NCI-H187 (cell line): ENCODE measurements at places on chromosomes 7 and 10.

DNA sequence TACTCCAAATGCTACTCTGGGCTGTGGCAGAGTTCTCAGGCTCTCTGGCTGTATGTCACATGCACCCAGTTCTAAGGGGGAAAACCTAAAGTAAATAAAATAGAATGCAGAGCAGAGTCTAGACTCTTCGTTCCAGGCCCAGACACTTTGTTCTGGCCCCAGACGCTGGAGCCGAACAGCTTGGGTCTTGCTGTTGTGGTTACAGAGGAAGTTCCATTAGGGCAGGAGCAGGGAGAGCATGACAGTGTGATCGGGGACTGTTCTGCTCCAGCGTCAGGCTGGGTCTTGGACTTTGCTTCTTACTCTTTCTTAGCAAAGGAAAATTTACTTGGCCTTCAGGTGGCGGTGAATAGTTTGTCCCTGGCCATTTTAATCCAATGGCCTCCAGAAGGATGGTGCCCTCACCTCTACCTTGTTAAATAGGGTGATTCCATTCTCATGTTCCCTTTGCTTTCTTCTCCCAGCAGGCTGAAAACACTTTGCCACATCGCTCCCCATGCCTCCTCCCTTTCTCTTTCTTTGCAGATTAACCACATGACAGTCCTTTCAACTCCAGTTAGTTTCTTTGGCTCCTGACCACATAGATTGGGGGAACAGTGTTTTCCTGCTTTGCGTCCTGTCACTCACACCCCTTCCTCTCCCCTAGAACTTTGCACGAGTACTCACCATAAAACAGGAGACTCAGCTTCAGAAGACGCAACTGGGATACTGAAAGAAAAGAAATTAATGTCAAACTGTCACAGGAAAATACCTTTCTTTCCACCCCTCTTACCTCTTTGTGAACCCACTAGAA is 730.8 kb downstream of the SUGCT start:
- DNase-seq, result no peak

DNA sequence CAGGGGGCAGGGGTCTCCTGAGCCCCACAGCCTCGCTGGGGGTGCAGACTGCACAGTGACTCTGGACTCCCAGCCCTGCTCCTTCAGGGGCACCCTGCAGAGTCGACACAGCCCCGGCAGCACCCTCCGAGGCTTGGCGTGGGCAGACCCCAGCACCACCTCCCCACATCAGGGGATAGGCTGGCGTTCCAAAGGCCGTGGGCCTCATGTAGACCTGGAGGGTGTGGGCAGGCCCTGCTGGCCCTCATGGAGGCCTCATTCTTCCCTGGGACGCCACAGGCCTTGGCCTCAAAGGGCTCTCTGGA is 265.9 kb downstream of the ELFN1 start:
- no peak for DNase-seq

- DNase-seq, result no peak
These were observed 88.5 kb downstream of the ADCY1 start for GRCh38 chr7:45662540-45663166.

- DNase-seq, result no peak
These were observed 52.4 kb downstream of the PDIA4 start for GRCh38 chr7:148975896-148976295.

GRCh38 chr7:41448104-41448503 is 254.8 kb downstream of the INHBA start:
- DNase-seq, result no peak

- peak; percentile 5 for DNase-seq
These were observed 21.0 kb upstream of the ASB15 start for GRCh38 chr7:123580406-123581161.

- no peak for DNase-seq
These were observed 1.6 kb upstream of the ZNF239 start for GRCh38 chr10:43576062-43576461.

GRCh38 chr10:33252324-33252723 is 82.1 kb downstream of the NRP1 start:
- DNase-seq, result no peak

DNA sequence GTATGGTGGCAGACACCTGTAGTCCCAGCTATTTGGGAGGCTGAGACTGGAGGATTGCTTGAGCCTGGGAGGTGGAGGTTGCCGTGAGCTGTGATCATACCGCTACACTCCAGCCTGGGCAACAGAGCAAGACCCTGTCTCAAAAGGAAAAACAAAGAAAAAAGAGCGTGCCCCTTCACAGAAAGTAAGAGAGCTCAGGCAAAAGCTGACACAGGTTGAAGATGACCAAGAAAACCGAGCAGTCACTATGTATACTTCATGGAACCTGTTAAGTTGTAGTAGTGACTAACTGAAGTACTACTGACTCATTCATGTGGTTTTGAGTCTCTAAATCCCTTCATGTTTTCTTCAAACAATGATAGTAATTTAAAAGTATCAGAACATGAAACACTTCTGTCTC is 1.2 kb upstream of the PRRT4 start:
- no peak for DNase-seq

GRCh38 chr10:118625504-118625903 is 30.1 kb upstream of the PRLHR start:
- no peak for DNase-seq

DNA sequence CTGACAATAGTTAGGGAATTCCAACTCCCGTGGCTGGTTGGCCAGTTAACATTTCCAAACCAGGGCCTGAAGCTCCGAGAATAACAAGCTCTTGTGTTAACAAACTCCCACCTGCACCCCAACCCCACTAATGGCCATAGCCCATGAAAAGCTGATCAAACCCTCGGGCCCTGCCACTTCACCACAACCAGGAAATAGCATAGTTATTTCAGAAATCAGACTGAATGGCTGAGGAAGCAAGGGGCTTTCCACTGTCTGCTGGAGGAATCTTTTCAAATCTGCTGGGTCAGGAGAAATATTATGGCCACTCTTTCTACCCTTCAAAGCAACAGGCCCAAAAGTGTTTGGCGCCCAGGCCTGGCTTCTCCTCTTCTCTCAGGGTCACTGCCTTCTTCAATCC is 145.6 kb downstream of the GLCCI1 start:
- no peak for DNase-seq

DNA sequence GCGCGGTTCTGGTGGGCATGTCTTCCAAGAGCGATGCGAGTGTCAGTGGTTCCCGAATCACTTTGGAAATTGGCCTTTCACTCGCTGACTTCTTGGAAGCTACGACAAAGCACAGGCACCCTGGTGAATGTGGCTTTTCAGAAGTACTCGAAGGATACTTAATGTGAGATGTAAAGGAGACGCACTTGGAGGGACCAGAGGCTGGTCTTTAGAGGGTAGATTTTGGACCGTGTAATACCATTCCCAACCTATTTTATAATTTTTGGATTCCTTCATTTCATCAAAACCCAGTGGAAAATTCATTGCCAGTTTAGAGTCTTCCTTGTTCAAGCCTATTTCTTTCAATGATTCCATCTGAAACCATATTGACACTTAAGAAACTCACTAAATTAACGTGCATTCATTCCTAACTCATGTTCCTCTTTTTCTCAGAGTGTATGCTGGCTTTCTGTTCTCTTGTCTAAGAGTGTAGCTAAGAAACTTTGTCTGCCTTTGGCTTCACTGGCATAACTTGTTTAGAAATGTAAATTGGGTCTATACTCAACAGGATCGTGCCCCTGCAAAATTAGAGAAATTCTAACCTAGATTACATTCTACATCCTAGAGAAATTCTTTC is 645 bp upstream of the COPG2 start:
- no peak for DNase-seq

DNA sequence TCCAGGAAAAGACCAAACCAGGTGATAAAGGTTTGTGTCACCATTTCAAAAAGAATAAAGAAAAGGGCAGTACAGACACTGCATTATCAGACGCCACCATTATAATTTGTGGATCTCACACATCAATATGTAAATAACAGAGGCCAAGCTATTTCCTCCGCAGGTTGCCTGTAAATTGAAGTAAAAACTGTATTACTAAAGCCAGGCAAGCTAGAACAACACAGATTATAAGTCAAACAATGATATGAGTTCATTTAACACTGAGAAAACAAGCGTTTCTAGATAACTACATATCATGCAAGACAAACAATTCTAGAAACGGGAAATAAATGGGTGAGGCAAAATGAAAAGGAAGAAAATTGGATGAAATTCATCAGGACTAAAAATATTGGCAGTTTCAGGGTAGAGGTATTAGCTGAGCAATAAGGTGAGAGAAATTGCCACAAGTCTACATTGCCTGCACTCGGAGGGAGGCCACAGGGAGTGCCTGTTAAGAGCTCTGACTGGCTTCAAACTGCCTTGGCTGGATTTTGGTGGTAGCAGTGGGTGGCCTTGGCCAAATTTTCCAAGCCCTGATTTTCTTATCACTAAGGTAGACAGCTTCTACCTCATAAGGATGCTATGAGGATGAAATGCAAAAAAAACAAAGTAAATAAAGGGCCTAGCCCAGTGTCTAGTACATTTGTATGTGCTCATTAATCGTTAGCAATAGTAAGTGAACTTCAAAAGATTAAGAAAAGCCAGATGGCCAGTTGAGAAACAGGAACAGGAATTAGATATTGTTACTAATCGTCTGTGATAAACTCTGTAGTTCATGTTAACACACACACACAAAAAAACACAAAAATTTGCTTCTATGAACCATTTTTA is 240.0 kb upstream of the NFE2L3 start:
- DNase-seq, result no peak

DNA sequence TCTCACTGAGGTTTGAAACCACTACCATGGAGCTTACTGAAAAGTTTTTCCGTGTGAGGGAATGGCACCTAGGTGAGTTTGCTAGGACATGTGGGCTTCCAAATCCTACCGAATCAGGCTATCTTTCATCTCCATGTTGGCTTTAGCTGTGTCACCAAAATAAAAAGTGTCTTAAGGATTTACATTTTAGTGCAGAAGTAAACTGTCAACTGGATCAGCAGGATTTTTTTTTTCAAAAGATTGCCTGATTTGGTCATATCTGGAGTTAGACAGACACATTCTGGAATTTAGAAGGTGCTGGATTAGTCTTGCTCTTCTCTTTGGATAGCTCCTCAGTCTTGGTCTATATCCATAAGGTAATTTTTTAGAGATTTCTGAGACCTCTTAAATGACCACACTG is 5.5 kb downstream of the ARID5B start:
- DNase-seq, result no peak

DNA sequence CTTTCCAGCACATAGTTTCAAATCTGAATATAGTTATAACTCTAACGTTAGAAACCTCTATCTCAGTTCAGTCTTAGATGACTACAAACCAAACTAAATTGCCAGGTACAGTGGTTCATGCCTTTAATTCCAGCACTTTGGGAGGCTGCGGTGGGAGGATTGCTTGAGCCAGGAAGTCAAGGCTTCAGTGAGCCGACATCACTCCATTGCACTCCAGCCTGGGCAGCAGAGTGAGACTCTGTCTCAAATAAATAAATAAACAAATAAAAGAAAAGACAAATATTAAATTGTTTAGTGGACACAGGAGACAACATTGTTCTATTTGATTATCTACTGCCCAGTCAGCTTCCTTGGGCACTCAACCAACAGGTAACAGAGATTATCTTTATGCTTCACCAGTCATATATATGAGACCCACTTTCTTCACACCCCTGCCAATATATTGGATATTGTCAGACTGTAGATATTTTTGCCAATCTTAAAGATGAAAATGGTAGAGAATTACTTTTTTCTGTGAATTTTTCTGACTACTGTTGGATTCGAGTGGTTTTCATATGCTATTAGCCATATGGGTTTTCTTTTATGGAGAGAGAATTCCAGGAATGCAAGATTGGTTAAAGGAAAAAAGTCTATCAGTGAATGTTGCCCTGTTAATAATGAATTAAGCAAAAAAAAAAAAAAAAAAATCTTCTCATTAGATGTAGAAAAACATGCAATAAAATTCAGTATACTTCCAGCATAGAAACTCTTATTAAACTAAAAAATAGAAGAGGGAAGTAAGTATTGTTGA is 16.0 kb downstream of the HDAC9 start:
- no peak for DNase-seq

DNA sequence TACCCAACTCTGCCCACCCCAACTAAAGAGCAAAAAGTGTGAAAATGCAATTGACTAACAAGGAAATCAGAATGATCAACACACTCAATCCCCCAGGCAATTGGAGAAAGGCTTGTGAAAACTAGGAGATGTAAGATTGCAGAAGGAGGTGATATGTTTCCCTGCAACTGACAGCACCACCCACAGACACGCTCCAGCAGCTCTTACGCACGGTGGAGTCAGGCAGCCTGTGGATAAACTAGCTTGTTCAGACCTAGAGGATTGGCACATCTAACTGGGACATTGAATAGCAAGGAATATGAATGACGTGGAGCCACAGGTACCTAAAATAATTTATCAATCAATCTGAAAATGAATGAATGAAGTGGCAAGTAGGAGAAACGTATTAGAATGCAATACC is 125.7 kb upstream of the MYO3A start:
- DNase-seq, result no peak

GRCh38 chr10:52740913-52741675 is 31.5 kb downstream of the MBL2 start:
- no peak for DNase-seq

DNA sequence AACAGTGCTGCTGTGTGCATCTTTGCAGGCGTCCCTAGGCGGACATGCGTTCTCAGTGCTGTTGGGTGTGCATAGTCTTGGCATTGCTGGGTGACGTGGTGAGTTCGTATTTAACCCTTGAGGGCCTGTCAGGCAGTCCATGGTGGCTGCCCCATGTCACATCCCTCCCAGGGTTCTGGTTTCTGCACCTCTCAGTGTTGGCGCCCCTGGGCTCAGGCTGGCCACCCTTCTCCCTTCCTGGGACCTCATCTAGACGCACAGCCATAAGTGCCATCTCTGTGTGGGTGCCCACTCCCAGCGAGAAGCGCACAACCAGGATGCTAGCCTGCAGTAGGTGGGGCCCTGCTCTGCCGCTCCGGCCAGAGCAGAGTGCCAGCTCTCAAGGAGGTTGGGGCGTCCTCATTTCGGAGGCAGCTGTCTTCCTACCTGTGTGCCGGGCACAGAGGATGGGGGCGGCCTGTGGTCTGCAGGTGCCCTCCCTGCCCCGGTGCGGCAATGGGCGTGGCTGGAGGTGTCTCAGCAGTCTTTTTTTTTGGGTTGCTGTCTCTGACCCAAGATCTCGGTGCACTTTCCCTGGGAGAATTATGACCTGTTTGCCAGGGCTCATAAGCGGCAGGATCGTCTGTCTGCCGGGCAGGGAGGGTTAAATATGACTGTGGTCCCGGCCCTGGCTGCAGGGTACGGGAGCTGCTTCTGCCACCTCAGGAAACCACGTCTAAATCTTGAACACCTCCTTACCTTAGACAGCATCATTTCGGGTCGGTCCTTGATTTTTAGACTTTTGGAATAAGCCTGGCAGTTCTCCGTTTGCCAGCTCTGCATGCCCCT is 6.5 kb downstream of the INPP5A start:
- no peak for DNase-seq

GRCh38 chr10:132641401-132641800 is 103.8 kb downstream of the INPP5A start:
- no peak for DNase-seq
